ENCODE measurements at places on chromosomes 2 and 18.

GRCh38 chr2:86249579-86250391 is 50.5 kb downstream of the MRPL35 start:
- no peak for DNase-seq

DNA sequence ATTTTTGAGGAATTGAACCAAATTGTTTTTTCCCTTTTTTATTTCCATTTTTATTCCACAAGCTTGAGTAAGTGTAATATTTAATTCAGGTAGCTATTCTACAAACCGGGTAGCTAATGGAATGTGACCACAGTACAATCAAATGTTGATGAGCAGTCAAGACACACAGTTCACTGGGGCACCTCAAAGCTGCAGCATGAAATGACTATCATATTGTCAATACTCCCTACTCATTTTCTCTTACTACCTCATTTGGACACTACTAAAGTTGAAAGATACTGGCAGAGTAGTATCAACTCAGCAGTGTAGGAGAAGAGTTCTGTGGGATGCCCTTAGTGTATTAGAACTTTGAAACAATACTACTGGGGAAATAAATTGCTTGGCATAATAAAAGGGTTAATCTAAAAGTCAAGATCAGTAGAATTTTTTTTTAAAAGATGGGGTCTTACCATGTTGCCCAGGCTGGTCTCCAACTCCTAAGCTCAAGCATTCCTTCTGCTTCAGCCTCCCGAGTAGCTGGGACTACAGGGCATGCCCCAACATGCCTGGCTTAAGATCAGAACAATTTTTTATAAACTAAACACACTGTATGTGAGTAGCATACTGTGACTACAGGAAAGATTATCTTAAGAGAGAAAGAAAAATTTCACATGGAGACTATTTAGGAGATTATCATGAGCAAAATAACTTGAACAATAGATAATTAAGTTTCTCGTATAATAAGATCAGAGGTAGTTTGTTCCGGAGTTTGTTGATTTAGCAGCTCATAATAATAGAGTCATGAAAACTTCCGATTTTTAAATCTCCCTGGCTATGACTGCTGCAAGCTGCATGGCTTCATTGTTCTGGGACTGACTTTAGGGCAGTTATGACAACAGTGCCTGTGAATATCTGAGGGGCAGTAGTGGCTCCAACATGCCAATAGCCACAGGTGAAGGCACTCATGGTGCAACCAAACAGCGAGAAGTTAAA is 43.7 kb downstream of the MYO3B start:
- no peak for DNase-seq

DNA sequence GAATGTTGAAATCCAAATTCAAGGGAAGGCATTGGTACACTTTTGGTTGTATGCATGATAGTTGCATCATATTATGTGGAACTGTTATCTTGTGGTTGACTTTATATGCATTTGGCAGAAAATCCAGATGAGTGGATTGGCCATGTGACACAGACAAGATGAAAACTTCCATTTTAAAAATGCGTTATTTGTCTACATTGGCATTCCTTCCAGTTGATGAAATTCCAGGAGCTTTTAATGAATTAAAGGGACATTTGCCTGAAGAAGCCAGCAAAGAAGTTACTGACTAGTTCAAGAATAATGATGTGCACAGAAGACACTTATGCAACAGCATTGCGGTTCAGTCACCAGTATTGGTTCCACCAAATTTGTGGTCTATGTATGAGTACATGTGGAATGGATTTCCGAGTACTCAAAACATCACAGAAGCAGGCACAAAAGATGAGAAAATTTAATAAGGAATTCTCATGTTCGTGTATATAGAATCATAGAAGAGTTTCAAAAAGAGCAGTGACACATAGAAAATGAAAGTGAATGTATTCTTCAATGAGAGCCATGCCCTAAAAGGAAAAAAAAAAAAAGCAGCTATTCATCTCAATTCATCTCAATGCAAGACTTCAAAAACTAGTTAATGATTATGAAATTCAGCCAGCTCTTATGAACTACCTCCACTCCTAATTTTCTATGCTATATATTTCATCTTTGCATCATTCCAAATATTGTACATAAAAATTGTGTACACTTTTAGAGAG is 232.1 kb downstream of the RBM43 start:
- no peak for DNase-seq

DNA sequence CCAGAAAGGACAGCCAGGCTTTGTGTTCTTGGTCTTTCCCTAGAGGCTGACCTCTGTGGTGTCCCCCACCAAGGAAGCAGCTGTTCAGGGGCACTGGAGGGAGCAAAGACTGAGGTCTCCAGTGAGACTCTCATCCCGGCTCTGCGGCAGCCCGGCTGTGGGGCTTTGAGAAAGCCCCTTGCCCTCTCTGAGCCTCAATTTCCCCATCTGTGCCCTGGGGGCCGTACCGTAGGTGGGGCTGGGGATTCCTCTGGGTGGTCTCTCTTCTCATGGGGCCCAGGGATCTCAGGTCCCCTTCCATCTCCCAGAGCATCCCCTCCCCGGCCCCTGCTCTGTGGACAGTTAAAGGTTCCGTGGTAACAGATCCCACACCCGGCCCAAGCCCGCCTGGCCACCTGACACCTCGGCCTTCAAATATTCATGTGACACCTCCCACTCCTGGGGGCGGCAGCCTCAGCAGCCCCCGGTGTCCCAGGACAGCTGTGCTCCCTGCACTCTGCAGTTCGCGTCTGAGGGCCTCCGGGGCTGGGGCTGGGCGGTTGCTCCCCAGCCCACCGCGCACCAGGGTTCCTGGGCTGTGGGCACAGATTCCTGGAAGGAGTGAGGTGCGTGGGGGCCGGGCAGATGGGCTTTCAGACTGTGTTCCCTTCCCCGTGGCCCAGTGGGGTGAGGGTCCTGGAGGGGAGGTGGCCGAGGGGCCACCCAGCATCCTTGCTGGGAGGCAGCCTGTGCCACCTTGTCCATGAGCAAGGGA is 15.1 kb upstream of the KLHL30 start:
- DNase-seq, result no peak

DNA sequence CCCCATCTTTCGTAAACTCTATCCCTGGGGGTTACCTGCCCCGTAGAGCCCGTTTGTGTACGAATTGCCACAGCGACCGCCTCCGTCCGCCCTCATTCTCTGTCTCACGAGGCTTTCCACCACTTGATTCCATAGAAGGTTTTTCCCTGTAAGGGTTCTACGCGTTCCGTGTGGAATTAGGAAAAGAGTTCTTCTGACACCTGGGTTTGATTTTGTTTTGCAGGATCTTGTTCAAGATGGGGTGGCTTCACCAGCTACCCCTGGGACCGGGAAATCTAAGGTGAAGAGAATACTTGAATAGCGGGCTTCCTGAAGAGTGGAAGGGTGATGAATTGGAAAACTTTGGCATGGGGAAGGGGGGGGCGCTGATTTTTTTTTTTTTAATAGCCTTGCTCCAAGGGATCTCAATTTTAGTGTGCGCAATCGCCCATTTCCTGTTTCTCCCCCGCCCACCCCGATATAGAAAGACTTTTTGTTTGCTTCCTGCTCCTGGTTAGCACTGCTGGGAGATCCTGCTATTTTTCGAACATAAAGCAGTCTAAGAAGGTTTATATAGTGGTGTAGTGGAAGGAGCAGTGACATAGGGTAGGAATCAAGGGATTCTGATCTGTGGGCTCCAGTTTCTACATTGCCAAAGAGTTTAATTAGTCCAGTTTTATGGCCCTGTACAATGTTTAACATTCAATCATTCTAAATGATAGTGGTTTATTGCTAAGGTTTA is 564 bp downstream of the GCC2 start:
- DNase-seq, result peak; percentile 38

DNA sequence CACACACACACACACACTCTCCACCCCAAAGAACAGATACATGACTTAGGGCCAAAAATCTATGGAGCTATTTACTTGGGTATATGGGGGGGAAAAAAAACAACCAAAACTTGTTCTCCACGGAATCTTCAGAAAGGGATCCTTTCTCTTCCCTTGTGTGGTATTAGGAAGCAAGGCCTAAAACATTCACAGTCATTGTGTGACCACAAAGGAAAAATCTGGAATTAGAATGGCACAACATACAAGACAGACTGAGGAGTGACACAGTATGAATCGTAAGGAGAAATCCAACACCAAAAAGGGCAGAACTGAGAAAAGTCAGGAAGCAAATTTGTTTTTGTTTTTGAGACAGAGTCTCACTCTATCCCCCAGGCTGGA is 70.3 kb downstream of the ASXL2 start:
- no peak for DNase-seq

DNA sequence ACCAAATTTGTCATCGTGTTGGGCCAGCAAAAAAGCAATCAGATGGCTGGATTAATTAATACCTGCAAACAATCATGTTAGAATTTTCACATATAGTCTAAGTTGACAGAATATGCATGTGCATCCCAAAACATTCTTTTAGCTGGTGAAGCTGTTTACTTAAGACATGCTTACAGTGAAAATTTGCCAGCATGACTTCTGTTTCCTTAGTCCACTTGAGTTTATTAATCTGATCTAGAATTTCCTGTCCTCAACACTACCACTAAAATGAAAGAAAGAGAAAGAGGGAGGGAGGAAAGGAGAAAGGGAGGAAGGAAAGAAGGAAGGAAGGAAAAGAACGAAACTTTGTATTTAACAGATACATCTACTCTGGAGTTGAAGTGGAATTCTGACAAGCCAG is 2109.9 kb upstream of the PIK3C3 start:
- DNase-seq, result no peak

- no peak for DNase-seq
Measured at GRCh38 chr18:58611395-58612131, 17.3 kb downstream of the ALPK2 start.

- no peak for DNase-seq
Measured at GRCh38 chr18:40849886-40850285, 1105.1 kb upstream of the PIK3C3 start.

DNA sequence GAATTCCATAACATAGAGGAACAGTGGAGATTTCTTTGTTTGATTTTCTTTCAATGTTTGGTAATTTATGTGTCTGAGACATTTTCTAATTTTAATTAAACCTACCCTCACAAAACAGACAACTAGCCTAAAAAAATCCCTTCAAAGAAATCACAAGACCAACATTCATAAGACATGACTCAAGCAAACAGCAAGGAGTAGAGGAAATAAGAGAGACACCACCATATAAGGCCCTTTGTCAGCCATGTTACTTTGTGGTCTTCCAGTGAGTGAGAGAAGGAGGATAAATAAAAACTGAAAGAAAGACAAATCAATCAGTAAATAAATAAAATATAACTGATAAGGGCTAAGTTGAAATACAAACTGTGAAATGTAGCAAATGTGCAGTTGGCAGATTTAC is 830.8 kb upstream of the SLC39A10 start:
- no peak for DNase-seq

- no peak for DNase-seq
Measured at GRCh38 chr18:961644-962355, 57.1 kb downstream of the ADCYAP1 start.

DNA sequence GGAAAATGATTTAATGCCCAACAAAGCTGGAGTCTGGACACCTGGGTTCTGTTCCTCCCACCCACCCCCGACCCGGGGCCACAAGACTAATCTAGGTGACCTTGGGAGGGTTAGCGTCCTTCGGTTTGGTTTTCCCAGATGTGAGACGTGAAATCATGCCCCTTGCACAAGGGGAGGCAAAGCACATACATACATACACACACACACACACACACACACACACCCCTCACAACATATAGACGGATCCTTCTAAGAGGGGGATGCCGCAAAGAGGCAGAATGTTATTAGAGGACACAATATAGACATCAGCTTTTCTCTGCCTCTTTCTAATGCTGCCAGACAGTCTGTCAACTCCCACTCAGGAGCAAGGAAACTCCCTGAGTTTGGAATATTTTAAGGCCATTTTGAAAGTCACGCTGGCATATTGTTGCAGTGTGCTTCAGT is 616 bp upstream of the RBMS1 start:
- no peak for DNase-seq

DNA sequence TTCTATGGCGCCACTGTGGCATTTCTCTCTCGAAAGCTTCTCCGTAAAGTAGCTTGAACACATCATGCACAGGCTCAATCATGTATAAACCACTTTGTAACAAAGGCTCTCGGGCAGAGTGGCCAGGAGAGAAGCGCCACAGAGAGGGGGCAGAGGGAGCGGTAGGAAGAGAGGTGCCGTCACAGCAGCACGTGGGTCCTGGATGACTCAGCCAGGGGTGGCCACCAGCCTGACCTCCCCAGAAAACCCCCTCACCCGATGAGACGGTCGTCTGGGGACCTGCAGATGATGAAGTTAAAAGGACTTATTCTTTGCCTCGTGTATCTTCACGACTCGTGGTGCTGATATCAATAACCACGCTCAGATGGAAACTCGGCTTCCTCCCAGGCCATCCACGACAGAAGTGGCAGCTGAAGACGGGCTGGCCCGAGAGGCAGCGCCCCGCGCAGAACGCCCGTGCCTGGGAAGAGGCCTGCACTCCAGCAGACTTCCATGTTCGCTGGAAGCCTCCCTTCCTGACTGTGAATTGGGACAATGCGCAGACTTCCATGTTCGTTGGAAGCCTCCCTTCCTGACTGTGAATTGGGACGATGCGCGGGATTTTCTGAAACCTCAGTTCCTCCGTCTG is 46.4 kb upstream of the MTCL1 start:
- DNase-seq, result no peak

GRCh38 chr2:47697000-47697601 is 85.8 kb upstream of the MSH6 start:
- DNase-seq, result no peak
